Skin of body (tissue), 3 donors: ENCODE measurements at places on chromosomes 12 and 14. TPM values are rescaled to one million over a fixed set of nuclear protein-coding genes. Genes with fewer than 3 reads are reported as not detected.

Gene PCBP2
- total RNA-seq, result 304 TPM

Gene TPPP2
- total RNA-seq, result not detected

Gene GPR137C
- total RNA-seq, result 3.0 TPM

Gene CIROP
- total RNA-seq, result not detected

Gene FKBP4
- total RNA-seq, result 38.5 TPM

Gene DERA
- 33.8 TPM for total RNA-seq

Gene PRKCH
- 50.0 TPM for total RNA-seq

Gene MYO1H
- total RNA-seq, result 2.4 TPM

Gene CYP27B1
- 0.79 TPM for total RNA-seq

Gene SHMT2
- total RNA-seq, result 48.8 TPM

Gene PTHLH
- total RNA-seq, result 4.6 TPM

Gene GPRC5D
- total RNA-seq, result 10.1 TPM

Gene RTL1
- total RNA-seq, result 4.2 TPM

Gene DCTN2
- 62.0 TPM for total RNA-seq
